ENCODE measurements at places on chromosomes 3 and 15.

GRCh38 chr3:184373422-184373821 is 4.6 kb downstream of the THPO start:
- no peak for DNase-seq

- peak; percentile 17 for DNase-seq
These were observed 80.5 kb upstream of the CCNL1 start for GRCh38 chr3:157240408-157240807.

GRCh38 chr15:80174017-80174746 is 21.4 kb downstream of the FAH start:
- DNase-seq: no peak

- peak; percentile 58 for DNase-seq
These were observed 9.7 kb downstream of the RHCG start for GRCh38 chr15:89486726-89487050.

- peak; percentile 36 for DNase-seq
These were observed 2.2 kb downstream of the FAH start for GRCh38 chr15:80155001-80155377.

DNA sequence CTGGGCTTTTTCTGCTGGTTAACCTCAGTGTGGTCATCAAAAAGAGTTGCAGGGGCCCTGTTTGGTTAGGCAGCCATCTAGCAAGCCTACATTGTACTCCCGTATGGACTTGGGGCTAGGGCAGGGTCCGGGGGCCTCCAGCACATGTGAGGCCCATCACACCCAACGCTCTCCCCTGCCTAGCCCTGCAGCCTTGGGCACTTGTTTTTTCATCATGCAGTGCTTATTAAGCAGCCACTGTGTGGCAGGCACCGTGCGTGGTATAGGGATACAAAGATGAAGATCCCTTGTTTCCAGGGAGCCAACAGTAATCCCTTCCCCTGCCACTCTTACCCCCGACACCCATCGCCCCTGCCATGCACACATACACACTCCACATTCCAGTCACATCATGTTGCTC is 14.2 kb downstream of the MRAS start:
- no peak for DNase-seq

- no peak for DNase-seq
These were observed 2.5 kb downstream of the EFCC1 start for GRCh38 chr3:129003578-129004112.

GRCh38 chr3:60392501-60392900 is 858.8 kb downstream of the FHIT start:
- no peak for DNase-seq

GRCh38 chr3:72628065-72628464 is 220.2 kb downstream of the SHQ1 start:
- no peak for DNase-seq

GRCh38 chr15:82135638-82136037 is 89.8 kb upstream of the MEX3B start:
- no peak for DNase-seq

DNA sequence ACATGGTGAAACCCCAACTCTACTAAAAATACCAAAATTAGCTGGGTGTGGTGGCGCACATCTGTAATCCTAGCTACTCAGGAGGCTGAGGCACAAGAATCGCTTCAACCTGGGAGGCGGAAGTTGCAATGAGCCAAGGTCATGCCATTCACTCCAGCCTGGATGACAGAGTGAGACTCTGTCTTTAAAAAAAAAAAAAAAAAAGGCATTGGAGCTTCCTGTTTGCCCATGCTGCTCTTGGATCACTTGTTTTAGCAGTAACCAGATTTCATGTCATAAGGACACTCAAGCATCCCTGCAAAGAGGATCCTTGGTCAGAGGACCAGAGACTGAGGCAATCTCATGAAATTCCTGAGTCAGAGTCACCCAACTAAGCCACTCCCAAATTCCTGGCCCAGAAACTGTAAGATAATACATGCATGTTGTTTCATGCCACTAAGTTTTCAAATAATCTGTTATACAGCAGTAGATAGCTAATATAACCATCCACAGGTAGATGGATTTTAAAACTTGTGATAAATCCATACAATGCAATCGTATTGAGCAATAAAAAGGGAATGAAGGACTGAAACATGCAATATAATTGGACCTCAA is 82.0 kb upstream of the XXYLT1 start:
- DNase-seq: peak; percentile 68

GRCh38 chr3:50338965-50339364 is 1.7 kb downstream of the RASSF1 start:
- DNase-seq: peak; percentile 49

DNA sequence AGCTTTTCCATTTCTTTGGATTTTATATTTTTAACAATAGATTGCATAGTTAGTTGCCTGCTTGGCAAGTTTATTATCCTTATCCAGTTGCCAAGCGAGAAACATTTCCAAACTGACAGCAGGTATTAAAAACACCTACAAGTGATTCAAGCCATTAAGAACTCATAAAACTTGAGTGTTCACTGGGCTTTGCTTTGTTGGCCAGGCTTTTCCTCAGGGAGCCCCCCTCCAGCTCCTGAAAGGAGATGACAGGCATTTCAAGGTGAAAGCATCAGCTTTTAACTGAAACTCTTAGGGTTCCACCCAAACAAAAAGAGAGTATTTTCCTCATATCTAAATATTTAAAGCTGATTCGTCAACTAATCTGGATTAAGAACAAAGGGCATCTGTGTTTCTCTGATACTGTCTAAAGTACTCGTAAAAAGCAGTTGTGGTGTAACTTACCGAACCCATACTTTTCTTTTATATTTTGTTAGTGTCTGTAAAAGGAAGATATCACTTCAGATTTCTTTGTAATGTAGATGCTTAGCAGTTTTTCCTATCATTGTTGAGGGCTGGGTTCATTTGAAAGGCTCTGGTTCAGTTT is 363.4 kb downstream of the OTOL1 start:
- DNase-seq: no peak
